Mesothelial cell of epicardium (in vitro differentiated cells): ENCODE measurements at places on chromosomes 3 and 15.

- no peak for DNase-seq
These were observed 99.7 kb upstream of the LIPC start for GRCh38 chr15:58331913-58332675.

GRCh38 chr3:45948311-45948781 is 5.1 kb downstream of the CXCR6 start:
- DNase-seq, result no peak

DNA sequence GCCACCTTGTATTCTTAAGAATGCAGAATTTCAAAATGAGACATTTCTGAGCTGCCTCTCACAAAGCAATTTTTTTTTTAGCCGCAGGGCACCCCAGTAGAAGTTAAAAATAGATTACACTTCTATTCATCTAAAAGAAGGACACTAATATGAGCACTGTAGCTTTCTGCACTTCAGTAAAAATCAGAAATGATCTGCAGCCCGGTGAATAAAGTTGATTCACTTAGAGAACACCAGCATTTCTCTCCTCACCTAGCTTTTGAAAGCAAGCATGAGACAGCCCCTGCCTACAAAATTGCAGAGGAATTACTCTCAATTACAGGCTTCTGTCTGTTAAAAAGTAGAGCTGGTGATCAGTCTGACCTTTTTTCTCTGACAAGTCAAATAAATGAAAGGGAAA is 1062.4 kb downstream of the FHIT start:
- no peak for DNase-seq

- no peak for DNase-seq
These were observed 11.9 kb downstream of the RASA2 start for GRCh38 chr3:141498598-141499223.

DNA sequence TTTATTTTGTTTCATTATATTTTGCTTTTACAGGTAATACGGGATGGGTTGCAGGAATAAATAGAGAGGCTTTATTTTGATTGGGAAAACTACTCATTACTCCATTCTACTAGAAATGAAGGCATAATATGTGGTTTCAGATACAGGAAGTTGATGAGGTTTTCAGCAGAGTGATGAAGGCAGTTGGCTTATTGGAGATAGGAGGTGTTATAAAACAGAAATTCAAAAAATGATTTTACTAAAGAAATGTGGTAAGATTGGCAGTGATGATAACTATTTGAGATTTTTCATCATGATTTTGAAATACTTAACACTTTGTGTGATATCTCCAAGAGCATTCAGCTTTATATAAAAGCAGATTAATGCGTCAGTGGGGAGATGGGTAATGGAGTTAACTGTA is 1445.7 kb upstream of the CADM2 start:
- no peak for DNase-seq

GRCh38 chr3:31924610-31925270 is 56.3 kb downstream of the OSBPL10 start:
- DNase-seq, result no peak

- no peak for DNase-seq
These were observed 28.4 kb downstream of the CCDC12 start for GRCh38 chr3:46947981-46948791.

DNA sequence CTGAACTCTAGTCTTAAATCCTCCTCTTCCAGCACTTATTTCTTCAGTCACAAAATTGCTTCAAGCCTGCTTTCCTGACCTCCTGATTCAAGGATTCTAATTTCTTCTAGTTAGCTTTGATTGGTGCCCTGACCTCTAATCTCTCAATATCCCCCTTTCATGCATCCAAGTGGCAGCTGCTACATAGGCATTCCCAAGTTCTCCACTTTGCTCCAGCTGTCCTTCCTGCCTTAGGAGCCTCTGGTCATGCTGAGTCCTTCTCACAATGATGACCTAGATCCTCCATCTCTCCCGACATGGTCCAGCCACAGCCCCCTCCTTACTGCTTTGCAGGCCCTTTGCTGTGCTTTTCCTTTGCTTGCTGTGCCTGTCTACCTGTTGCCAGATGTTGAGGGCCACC is 347.8 kb upstream of the C2CD4B start:
- DNase-seq, result no peak

DNA sequence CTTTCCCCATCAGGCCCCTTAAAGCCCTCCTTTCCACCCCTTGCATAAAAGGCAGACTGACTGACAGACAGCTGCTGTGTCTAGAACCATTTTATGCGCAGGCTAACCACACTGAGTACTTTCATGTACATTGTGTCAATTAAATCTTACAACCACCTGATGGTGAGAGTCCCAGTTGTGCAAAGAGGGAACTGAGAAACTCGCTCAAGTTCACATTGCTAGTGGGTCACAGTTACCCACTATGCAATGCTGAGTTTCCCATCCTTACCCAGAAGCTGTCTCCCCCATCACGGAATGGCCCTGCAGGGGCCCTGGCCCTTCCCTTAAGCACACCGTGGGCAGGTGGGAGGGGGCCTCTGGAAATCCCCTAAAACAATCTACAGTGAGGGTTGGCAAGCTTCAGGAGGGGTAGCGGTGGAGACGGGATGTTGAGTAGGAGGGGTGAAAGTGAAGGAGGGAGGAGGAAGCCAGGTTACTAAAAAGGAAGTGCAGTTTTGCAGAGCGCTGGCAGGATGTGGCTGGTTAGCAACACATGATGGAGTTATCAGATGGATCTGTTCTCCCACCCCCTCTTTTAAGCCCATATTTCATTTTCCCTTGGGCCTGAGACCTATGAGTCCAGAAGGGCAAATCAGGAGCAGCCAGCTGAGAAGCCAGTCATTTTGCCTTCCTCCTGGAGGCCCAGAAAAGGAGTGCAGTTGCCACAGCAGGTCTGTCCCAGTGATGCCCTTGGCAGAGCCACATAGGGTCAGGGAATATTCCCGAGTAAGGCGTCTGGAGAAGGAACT is 30.0 kb downstream of the STARD5 start:
- DNase-seq, result no peak

DNA sequence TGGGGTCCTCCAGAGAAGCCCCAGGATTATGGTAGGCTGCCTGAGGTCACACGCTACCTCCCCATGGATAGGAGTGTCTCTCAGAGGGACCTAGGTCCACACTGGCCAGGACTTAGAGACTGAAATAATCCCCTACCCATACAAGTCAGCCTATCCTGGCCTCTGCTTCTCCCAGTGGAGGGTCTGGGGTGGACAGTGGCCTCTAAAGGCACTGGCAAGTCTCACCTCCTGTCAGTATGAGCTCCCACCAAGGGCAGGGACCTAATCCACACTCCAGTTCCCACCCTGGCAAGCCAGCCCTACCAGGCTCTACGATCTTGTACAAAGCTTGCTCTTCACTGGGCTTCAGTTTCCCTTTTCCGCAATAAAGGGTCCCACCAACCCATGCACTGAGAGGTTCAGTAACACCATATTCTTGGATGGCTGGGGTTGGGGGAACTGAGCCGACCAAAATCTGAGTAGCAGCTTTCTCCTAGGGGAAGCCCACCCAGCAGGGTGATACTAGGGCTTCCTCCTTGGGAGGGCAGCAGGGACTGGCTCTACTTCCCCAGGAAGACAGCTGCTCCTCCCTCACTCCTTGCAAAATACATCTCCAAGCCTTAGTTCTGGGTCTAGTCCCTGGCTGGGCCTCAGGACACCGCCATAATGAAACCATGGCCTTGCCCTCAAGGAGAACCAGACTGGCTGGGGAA is 2.4 kb downstream of the CISH start:
- DNase-seq, result no peak

GRCh38 chr3:129000742-129001100 is 383 bp upstream of the EFCC1 start:
- DNase-seq, result no peak

DNA sequence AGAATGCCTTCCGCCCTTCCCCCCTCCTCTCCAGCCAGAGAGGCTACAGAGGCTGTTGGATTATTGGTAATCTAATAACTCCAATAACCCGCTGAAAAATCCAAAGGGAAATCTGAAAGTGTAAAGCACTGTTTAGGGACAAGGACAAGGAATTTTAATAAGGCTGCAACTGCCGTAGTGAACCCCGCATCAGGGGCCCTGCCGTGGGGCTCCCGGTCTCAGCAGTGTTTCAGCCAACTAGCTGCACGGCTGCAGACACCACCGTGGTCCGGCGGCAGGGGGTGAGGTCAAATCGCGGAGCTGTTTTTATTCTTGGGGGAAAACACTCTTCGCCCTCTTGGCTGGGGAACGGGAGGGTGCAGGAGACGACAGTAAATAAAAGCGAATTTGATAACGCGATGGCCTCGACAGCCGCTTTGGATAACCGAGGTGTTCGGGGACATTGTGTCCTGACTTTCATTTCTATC is 6.1 kb downstream of the BCL6 start:
- no peak for DNase-seq

- no peak for DNase-seq
These were observed 15.6 kb downstream of the SMAD3 start for GRCh38 chr15:67080900-67081431.

DNA sequence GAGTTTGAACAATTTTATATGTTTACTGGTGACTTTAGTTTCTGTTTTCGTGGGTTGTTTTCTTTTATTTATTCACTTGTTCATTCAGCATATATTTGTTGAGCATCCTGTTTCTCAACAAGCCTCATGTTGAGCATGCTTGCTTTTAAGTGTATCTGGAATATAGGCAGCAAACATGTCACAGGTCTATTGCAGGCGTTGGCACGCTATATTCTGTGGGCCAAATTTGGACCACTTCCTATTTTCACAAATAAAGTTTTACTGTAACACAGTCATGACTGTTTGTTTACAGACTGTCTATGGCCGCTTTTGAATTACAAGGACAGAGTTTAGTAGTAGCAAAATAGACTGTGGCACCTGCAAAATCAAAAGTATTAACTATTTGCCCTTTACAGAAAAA is 89.6 kb downstream of the THRB start:
- no peak for DNase-seq

GRCh38 chr3:48661501-48662144 is 1.1 kb downstream of the CELSR3 start:
- peak; percentile 95 for DNase-seq

DNA sequence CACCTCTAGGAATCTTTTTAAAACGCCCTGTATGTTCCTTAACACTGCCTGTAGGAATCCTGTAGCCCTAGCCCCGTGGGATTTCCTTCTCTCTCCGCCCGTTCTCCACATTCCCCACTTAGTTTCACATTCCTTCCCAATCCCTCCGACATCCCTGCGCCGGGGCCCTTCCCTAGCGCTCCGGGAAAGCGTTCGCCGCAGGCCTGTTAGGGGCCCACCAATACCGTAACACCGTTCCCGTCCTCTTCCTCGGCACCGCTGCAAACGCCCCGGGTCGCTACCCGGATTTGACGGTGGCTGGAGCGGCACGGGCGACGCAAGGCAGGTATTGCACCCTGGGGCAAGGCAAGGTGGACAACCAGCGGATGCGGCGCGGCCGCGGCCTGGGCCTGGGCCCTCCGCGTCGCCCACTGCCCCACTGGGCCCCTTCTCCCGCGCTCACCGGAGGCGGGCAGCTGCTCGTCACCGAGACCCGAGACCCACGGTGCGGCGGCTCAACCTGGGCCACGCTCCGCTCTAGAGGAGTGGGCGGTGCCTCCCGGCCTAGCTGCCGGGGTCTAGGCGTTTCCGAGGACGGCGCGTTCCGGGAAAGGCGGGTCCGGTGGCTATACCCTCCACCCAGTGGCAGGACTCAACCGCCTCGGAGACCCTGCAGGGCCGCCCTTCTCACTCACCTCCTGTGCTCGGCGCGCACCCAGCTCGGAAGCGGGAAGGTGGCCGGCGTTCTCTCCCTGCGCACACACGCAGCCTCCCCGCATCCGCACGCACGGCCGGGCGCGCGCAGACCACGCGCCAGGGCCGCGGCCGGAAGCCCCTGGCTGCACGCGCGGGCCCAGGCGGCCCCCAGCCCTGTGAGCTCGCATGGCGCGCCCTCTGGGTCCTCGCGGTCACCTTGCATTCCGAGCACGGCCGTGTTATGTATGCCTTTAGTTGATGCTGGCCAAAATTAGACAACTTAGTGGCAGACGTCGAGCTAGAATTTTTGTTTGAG is at the start of gene B3GALNT1:
TSS of gene B3GALNT1 (minus strand) at position 789 of the 991 bp plus-strand sequence. CDS start 18,595 bp downstream, outside the sequence.
- DNase-seq, result peak; percentile 37

DNA sequence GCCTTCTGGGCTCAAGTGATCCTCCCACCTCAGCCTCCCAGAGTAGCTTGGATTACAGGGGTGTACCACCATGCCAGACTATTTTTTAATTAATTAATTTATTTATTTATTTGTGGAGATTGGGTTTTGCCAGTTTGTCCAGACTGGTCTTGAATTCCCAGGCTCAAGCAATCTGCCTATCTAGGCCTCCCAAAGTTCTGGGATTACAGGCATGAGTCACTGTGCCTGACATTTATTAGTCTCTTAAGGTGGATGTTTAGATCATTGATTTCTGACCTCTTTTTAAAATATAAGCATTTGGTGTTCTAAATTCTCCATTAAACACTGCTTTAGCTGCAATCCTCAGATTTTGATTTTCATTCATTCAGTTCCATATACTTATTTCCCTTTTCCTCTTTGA is 15.6 kb downstream of the FBXW12 start:
- DNase-seq, result no peak

DNA sequence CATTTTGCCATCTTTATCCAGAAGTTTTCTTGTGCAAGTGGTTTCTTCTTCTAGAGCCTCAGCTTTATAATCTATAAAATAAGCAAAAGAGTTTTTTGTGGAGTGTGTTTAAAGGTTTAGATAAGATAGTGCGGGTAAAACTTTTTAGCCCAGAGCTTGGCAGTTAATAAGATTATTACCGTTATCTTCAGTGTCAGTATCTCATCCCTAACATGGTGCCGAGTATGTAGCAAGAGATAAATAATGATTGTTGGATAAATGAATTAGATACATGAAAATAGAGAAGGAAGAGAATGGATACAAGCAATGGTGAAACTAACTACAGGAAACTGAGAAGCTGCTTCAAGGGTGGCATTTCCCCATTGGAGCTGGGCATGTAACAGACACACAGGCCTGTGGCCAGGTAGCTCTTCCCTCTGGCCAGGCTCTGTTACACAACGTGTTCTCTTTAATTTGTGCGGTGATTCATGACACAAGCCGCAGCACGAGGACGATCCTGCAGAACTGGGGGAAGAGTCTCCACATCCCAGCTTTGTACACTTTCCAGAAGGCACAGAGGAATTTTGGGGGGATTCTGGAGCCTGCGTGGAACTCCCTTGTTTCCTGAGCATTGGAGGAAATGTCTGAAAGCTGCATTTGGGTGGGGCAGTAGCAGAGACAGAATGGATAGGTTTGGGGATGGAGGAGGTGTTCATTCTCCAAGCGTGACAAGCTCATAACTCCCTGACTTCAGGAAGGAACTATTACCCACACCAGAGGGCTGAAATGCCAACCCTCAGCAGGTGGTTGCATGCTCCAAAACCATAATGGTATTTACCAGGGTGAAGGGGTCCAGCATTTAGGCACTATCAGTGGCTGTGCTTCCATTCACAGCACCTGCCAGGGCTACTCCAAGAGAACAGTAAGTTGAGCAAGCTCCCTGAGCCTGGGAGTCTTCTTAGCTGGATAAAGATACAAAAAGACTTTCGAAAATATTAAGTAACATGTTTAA is 14.2 kb upstream of the ST6GAL1 start:
- DNase-seq, result no peak
